ENCODE measurements at places on chromosomes 1 and 21.

- no peak for DNase-seq
Observed at GRCh38 chr1:93976291-93976690, 67.1 kb upstream of the GCLM start.

- DNase-seq, result peak; percentile 22
Observed at GRCh38 chr1:203338335-203339036, 12.4 kb downstream of the FMOD start.

GRCh38 chr1:208413006-208413405 lies 168.8 kb upstream of the PLXNA2 start:
- DNase-seq, result no peak

- DNase-seq, result no peak
Observed at GRCh38 chr1:9242338-9242969, 7.9 kb downstream of the H6PD start.

DNA sequence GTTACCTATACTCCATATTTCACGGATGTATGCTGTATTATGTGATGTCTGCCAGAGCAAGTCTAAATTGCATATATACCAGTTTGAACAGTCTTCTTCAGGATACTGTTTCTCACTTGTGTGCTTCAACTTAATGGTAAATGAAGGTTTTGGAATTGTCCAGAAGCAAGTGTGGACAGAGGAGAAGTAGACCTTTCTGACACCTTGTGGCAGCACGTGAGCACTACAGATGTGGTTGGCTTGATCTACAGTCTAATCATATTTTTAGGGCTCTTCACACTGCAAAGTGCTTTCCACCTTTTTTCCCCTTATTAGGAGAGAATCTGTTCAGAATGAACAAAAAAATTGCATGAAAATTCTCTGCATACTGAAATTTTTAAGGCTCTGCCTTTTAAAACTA lies 10.9 kb downstream of the MORC3 start:
- no peak for DNase-seq

DNA sequence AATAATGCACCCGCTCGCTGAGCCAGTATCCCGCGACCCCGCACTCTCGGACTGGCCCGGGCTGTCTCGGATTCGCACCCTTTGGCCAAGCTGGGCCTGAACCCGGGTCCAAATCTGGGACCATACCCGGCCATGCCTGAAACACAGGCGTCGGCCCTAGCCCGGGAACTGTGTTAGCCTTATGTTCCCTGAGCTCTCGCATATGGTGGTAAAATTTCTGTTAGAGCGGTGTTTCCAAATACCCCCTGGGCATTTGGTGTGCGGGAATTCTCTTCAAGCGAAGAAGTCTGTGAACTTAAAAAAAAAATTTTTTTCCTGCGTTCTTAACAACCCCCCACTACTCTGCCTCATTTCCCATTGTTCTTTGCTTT lies 3.1 kb downstream of the RNF220 start:
- DNase-seq, result no peak
